ENCODE measurements at places on chromosomes 3 and 15.
A peak's percentile ranks its signal among the peaks of the same experiment; 100 is the strongest.

DNA sequence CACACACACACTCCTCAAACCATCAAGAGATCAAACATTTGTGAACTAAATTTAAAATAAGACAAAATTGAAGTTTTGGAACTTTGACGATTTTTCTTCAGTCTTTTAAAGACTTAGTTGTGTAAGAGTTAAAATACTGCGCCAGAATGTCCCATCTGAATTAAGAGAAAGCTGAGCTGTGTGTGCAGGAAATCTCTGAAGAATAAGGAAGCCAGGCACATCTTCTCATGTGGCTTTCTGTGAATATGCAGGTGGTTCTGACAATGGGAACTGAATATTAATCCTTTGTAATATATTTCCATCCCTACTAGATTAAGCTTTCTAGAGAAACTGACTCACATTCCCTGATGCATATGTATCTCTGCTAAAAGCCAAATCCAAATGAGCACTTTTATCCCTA, 60.1 kb upstream of the ICE2 start:
- no peak for DNase-seq

- DNase-seq, result peak; percentile 93
Measured at GRCh38 chr3:131804565-131805133, 230.2 kb downstream of the CPNE4 start.

DNA sequence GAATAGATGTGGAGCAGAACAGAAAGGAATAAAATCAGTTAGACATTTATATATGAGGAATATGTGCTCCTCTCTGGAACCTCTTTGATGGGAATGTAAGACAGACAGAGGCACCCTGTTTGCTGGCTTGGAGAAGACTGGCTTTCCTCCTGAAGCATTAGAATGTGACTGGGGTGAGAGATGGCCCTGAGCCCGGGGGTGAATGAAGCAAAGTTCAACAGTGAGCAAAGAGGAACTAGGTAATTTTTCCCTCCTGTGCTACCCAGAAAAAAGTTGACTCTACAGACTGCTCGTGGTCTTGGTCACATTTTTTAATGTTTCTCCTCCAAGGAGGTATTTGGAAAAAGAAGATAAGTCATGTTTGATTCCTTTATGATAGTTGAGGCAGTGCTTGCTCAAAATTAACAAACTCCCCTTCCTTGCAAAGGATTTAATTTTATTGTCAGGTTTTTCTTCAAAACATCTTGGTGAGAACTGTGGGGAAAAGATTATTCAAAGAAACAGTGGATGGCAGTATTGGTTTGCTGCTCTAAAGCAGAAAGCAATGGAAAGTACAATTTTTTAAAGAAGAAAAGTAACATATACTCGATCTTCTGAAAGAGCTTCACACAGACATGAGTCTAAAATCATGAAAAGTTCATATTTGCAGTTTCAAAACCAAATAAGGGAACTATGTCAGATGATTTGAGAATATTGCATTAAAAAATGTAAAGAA, 370.4 kb upstream of the CDIN1 start:
- peak; percentile 42 for DNase-seq

DNA sequence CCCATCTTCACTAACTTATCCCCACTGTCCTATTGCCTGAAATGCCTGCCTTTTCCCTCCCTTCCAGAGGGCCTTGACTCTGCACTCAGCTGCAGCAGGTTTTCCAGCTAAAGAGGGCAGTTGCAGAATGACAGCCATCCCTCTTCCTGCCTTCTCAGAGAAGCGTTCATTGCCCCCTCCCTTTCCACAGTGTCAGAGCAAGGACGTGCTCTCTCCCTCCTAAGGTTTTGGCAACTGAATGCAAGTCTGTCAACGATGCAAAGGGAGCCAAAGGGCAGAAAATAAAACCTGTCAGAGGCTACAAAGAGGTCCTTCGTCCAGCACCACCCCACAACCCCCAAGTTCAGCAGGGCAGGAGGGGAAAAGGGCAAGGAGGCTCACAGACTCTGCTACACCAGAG, 230.1 kb upstream of the THBS1 start:
- DNase-seq, result no peak

- no peak for DNase-seq
Measured at GRCh38 chr15:70289191-70289955, 191.7 kb upstream of the TLE3 start.

GRCh38 chr15:100022806-100023205, 289.6 kb upstream of the LYSMD4 start:
- no peak for DNase-seq

- no peak for DNase-seq
Measured at GRCh38 chr3:89252016-89252415, 144.6 kb downstream of the EPHA3 start.

- DNase-seq, result no peak
Measured at GRCh38 chr15:69661446-69661845, 208.8 kb downstream of the RPLP1 start.

- no peak for DNase-seq
Measured at GRCh38 chr3:162391301-162391700, 894.7 kb downstream of the OTOL1 start.

DNA sequence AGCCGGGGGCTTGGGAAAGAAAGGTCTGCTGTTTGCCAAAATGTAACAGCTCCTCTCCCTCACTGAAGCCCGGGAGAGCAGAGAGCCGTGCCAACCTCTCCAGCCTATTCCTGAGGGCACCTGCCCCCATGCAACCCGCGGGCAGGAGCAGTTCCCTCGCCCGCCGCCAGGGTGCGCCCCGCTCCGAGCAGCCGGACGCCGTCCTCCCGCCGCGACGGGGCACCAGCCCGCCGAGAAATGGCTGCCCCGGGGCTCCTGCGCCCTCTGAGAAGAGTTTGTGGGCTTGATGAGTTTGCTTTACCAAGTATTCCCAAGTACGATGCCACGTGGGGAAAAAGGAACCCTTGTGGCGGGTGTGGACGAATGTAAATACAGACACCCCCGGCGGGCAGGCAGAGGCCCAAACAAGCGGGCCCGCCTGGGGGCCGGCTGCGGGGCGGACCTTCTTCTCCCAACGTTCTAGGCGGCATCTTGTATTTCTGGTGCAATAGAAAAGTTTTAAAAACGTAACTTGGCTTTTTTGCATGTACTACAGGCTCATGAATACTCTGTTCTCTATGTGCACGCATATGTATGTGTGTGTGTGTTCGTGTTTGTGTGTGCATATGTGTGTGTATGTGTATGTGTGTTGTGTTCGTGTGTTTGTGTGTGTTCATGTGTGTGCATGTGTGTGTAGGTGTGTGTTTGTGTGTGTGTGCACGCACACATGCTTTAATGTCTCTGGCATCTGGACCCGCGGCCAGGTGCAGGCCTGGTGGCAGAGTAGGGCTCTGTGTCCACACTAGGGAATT, 162.9 kb downstream of the CHSY1 start:
- peak; percentile 72 for DNase-seq

GRCh38 chr15:92565351-92566125, 90.0 kb downstream of the FAM174B start:
- no peak for DNase-seq

GRCh38 chr3:4419386-4419785, 47.7 kb downstream of the SUMF1 start:
- DNase-seq, result no peak

DNA sequence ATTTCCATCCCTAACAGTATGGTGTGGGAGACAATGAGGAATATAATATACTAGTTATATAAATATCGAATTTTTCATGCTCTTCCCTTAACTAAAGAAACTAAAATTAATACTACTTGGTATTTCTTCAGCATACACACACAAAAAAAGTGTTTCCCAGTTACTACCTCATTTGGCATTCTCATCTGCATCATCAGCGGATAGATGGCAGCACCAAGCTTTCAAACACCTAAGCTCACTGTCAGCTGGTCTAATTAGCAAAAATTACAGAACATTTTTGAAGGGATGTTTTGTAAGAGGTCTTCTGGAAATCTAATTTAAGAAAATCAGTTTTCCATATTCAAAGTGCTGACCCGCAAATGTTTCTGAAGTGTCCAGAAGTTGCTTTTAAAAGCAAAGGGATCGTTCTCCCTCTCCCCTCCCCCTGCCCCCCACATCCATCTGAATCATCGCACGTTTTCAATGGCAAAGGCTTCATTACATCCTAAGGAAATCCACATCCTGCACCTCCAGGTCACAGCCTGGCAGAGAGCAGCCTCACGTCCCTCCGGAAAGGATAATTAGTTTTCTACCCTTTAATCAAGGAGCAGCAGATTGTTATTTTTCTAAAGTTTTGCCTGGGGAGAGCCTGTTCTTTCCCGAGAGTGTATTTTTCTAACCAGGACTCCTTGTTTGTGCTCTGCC, 86.1 kb upstream of the SPATA12 start:
- no peak for DNase-seq

DNA sequence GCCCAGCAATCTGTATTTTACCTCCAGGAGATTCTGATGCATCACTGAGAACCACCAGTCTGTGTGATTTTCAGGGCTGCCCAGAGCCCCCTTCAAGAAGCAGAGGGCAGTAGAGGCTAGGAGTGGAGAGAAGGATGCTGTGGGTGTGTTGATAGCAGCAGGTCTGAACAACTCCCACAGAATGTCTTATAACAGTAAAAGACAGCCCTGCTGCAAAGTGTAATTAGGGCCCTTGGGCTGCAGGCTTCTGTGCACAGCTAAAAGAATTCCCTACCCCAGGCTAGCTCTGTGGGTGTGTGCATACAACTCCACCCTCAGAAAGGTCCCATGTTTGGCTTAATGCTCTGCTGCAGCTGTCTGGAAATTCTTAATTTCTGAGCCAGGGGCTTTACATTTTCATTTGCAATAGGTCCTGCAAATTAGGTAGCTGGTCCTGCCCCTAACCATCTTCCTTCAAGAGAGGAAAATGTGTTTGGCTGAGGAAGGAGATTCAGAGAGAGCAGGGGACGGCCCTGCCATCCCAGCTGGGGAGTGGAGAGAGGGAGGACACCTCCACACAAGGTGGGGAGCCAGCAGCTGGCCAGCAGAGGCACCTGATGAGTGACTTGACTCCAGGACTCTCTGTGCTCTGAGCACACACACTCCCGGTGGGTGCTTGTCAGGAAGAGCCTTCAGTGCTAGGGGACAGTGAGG, 43.2 kb upstream of the RAB6B start:
- peak; percentile 6 for DNase-seq

- DNase-seq, result peak; percentile 68
Measured at GRCh38 chr3:44954962-44955361, 21.0 kb downstream of the ZDHHC3 start.

GRCh38 chr3:188397766-188398705, 244.1 kb downstream of the LPP start:
- DNase-seq, result no peak

DNA sequence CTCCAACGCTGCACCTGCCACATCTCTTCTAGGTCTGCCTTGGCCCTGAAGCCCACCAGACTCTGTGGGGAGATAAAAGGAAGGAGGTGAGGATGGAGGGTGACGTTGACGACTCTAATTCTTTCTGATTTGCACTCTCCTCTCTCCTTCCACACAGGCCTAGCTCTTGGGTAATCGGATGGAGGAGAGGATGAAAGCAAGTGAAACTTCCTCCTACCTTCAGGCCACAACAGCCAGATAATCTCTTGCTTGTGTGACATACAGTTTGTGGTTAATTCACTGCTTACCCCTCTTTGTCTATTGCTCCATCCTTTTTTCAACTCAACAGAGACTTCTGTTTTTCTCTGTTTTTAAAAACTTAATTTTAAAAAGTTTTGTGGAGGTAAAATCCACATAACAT, 208.1 kb downstream of the SV2B start:
- DNase-seq, result peak; percentile 67

Measured in OCI-M1 (cell line).